ENCODE measurements at places on chromosomes 1 and 21. TPM values are rescaled to one million over a fixed set of nuclear protein-coding genes. Genes with fewer than 3 reads are reported as not detected.

GRCh38 chr1:47972864-47973432, 24.2 kb downstream of the TRABD2B start:
- peak; percentile 6 for DNase-seq

DNA sequence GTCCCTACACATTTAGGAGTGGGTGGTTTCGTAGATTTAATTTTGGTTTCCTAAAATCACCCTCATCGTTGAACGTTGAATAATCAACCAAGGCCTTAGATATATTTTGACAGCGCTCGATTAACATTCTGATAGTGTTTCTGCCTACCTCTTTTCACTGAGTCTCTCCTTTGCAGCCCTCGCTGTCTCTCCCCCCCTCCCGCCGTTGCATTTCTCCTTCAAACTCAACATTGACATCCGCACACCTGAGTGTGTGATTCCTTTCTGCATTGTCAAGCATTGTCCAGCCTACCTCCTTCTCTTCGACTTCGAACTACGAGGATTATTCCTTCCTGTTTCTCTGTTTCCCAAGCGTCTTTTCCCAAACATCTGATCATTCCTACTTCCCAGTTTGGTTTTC, 1.8 kb upstream of the ADAMTS1 start:
- no peak for DNase-seq

DNA sequence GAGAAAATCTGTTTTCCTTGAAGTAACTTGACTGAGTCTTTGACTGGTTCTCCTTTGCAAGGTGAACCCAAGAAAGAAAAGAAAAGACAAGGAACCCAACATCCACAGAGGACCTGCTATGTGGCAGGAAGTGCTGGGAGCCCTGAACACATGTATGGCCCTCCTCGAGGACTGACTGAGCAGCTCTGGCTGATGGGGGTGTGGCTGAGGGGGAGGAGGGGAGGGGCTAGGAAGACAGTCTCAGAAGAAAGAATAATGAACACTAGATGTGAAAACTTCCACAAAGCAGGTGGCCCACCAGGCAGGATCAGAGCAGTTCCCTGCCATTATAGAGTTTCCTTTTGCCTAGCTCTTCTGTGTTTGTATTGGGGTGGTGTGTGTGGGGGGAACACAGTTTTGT, 26.1 kb downstream of the NENF start:
- DNase-seq = no peak

DNA sequence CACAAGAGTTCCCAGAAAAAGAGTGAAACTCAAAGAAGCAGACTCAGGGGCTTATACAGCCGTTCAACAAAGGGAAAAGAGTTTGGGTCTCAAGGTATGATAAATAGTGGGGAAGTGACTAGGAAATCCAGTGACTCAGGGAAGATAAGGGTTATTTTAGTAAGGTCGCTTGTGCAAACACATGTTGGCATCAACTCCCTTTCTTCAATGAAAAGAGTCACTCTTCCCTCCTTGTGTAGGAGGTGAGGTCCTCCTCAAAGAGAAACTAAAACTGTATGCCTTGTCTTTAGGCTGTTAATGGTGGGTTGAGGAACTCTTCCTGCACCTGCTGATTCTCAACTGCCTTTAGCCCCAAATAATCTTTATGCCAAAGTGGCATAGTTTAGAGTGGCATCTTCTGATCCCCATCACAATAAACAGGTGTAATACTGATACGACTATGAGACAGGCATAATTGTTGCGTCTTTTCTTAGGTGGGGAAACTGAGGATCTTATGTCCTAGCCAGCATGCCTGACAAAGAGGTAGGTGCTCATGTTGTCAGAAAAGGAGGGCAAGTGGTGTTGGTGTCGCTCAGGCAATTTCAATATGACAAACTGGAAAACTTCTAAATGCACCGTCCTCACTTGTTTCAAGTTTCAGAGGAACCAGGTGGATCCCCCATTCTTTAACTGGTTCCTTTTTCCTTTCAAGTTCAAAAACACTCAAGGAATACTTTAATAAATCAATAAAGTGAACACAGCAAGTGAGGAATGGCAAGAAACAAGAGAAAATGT, 294.1 kb upstream of the RUNX1 start:
- no peak for DNase-seq

- DNase-seq = peak; percentile 57
Measured at GRCh38 chr1:55375617-55376258, 160.6 kb upstream of the USP24 start.

- no peak for DNase-seq
Measured at GRCh38 chr21:38987633-38988508, 182.1 kb downstream of the ETS2 start.

GRCh38 chr1:101460739-101461138, 223.9 kb downstream of the S1PR1 start:
- no peak for DNase-seq

- no peak for DNase-seq
Measured at GRCh38 chr1:243455760-243456651, 200.2 kb downstream of the SDCCAG8 start.

DNA sequence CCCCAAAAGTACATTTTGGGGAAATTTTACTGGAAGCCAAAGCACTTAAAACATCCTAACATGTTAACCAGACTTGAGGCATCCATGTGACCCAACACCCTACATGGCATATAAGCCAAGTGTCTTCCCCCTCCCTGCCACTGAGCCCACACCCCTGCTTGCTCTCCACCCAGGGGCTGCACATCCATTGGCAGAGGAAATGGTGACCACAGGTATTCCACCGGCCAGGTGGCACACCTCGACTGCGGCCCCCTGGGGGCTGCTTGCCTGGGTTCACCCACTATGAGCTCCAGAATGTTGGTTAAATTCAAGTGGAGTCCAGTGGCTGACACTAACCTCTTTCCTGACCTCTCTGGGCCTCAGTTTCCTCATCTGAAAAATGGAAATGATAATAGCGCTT, 64.4 kb upstream of the FAM20B start:
- DNase-seq = no peak

GRCh38 chr1:64839732-64840405, 95.0 kb downstream of the RAVER2 start:
- no peak for DNase-seq

DNA sequence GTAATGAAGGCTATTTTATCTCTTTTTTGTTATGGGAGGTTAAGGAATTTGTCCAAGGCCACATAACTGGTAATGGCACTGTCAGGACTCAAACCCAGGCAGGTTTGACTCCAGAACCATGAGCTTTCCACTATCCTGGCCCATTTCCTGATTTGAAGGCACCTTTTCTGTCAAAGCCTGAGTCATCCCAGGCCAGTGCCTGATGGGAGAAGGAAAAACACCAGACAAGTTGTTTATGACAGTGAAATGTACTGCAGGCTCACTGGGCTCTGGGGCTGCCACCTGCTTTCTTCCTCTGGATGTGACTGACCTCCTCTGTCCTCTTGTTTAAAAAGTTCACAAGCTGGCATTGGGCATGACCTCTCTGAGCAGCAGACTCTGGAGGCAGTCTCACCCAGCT, 71.8 kb upstream of the SPATA6 start:
- no peak for DNase-seq

- no peak for DNase-seq
Measured at GRCh38 chr1:192726820-192727504, 81.9 kb upstream of the RGS2 start.

DNA sequence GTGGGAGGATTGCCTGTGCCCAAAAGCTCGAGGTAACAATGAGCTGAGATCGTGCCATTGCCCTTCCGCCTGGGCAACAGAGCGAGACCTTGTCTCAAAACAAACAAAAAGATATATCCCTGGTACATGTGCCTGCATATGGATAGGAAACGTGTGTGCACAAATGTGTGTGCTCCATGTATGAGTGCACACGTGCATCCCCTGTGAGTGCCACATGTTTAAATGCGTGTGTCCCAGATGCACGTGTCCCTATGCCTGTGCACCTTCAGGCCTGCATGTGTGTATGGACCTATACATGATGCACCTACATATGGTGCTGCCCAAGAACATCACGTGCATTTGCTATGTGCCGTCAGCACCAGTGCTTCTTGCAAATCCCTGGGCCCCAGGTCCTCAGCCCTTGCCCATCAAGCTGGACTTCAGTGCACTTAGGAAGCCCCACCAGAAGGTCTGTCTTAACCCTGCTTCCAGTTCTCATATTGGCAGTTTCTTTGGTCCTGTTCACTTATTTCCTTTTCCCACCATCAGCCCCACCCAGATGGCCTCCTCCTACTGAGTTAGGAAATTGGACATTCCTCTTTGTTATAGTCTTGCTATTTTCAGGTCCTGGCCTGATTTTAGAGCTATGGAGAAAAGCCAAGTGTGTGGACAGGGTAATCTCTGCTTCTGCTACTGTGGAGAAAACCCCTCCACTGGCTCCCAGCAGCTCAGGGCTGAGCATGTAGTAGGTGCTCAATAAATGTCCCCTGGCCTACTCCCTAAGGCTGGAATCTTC, 15.4 kb downstream of the TIE1 start:
- DNase-seq = no peak

GRCh38 chr1:214551436-214552173, at the start of gene PTPN14:
Gene PTPN14, minus strand, starts transcription at chr1:214551602. Its CDS starts 86,799 bp downstream, at chr1:214464803.
- peak; percentile 72 for DNase-seq

GRCh38 chr1:11397151-11397901, 81.6 kb upstream of the DISP3 start:
- DNase-seq = no peak

DNA sequence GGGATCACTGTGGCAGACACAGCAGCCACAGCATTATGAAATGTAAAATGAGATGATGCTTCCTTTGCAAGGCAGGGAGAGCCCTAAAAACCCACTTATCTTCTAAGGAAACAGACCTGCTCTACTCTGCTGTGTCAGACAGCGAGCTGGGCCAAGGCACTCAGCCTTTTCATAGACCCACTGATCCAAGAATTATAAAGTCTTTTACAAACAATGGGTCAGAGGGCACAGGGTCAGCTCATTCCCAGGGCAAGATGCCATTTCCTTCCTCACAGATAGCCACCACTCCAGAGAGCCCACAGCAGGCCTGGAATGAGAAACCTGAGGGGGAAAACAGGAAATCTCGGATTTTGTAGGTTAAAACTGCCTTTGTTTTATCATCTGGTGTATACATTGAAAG, 42.9 kb downstream of the CASQ2 start:
- no peak for DNase-seq

- no peak for DNase-seq
Measured at GRCh38 chr1:207830788-207831187, 78.9 kb downstream of the CD46 start.

CNKSR1 gene
- total RNA-seq = not detected

CYP4Z1 gene
- total RNA-seq = under 0.01 TPM

ANGPTL1 gene
- not detected for total RNA-seq

DNALI1 gene
- 0.26 TPM for total RNA-seq

GABRD gene
- total RNA-seq = 1.0 TPM

TRIM58 gene
- total RNA-seq = 0.25 TPM

RNU1-1 gene
- total RNA-seq = under 0.01 TPM

COL8A2 gene
- total RNA-seq = 2.3 TPM

KRTAP26-1 gene
- total RNA-seq = not detected

TPRG1L gene
- total RNA-seq = 40.3 TPM
